Stromal cell of bone marrow (primary cell): ENCODE measurements at places on chromosomes 11 and 22.

DNA sequence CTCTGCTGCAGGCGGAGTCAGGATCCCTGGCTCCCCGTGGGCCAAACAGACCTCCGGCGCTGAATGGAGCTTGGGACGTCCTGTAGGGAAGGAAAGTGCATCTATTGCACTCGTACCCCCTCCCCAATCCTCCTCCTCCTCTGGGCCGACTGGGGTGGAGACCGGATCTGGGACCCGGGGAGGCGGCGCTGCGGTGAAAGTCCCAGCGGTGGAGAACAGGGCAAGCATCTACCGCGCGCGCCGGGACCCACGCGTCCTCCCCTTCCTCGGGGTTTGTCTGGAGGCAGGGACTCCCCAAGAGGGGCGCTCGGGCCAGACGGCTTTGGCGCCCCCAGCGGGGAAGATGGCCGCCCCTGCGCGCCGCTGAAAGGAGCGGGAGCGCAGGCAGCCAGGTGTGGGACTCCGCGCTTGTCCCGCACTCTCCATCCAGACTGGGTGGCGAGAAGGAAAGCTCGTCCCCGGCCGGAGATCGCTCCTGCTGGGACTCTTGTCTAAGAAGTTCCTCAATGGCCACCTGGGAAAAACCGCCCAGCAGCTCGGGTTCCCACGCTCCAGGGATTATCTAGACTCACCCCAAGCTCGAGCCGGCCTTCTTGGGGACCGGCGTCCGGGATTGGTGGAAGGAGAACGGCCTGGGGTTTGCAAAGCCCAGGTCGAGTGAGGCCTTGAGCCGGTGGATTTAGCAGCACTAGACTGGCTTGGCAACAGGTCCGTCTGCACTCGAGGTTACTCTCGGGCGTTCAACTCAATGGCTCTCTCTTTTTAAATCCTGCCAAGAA is 718 bp downstream of the FADS2 start:
- DNase-seq = no peak

- no peak for DNase-seq
These were observed 18.2 kb downstream of the CALCA start for GRCh38 chr11:14953904-14954303.

- peak; percentile 47 for DNase-seq
These were observed 482 bp downstream of the DDX17 start for GRCh38 chr22:38505541-38506117.

- no peak for DNase-seq
These were observed 40.7 kb downstream of the LMO1 start for GRCh38 chr11:8222820-8223512.

DNA sequence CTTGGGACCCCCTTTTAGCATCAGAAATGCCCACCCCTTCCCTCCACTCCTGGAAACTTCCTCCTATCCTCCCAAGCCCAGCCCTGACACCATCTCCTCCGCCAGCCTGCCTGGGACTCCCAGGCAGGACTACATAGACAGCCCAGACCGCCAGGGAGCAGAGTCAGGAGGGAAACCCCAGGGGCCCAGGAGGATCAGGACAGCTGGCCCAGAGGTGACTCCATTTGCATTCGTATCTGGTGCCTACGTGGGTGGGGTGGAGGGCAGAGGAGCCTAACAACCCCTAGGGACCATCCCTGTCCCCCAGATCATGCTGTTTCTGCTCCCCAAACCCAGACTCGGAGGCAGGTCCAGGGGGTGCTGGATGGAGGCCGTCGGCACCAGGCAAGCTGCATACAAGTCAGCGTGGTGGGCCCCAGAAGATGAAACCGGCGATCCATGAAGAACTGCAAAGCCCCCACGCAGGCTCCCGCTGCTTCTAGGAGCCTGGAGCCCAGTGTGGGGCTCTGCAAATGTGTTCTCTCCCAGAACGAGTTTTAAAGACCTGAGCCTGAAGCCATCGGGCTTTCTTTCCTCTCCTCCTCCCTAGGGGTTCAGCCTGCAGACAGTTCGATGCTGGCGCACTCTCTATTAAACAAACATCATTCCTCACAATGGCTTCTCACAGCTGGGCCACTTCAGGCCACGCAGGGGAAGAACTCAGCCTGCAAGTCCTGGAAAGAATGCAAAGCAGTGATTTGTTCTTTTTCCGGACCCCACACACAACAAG is 1506.8 kb downstream of the BRD1 start:
- DNase-seq = no peak

GRCh38 chr11:65492637-65493366 is 6.0 kb upstream of the MALAT1 start:
- DNase-seq = peak; percentile 88

- no peak for DNase-seq
These were observed 8.8 kb downstream of the MAJIN start for GRCh38 chr11:64963072-64963631.

DNA sequence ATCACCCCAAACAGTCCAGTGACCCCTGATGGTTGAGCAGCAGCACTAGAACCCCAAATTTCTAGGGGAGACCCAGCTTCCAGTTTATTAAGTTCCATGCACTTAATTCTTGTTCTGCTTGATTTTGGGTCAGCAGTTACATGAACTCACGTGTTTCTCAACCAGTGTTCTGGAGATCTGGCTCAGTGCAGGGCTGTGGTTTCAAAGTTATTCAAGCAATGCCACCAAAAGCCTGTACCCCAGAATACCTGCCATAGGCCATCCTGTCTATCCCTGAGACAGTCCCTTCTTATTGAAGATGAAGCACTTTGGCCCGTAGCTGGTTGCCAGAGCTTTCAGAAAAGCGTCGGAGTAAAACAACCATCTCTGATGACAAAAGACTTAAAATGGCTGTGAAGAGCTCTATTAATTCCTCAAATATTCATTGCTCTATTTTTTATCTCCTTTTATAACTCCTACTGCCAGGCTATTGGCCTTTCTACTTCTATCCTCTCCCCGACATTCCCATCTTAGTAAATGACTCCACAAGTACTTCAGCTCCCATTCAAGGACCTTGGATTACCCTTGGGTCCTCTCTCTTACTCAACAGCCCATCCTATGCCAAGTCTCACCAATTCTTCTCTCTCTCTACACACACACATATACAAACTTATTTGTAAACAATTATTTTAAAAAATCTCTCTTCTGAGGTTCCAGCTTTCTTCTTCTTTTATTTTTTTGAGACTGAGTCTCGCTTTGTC is 18.0 kb upstream of the VPREB1 start:
- DNase-seq = no peak

DNA sequence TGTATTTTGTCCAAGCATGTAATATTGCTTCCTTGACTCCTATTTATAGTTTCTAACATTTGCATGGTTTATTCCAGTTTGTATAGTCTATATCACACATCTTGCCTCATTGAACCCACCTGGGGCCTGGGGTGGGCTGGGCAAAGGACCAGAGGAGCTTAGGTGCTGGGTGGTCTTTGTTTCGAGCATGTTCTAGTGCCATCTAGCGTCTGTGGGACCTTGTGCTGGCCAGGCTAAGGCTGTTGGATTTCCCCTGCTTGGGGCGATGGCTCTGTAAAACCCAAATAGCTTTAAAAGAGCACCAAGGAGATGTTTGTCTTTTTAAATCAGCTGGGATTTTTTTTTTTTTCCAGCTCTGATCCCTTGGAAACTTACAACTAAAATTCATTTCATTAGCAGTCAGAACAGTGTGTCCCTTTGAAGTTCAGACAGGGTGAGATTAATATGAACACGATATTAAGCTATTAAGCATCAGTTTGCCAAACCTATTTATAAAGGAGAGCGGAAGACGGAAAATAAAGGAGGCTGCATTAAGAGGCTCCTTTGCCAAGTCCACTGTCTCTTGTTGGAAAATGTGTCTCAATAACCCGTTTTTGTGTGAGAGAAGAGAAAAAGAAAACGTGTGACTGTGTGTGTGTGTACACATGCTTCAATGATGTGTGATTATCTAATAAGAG is 157.4 kb downstream of the COMMD9 start:
- no peak for DNase-seq

GRCh38 chr22:47456031-47456430 is 693.6 kb downstream of the TBC1D22A start:
- no peak for DNase-seq

DNA sequence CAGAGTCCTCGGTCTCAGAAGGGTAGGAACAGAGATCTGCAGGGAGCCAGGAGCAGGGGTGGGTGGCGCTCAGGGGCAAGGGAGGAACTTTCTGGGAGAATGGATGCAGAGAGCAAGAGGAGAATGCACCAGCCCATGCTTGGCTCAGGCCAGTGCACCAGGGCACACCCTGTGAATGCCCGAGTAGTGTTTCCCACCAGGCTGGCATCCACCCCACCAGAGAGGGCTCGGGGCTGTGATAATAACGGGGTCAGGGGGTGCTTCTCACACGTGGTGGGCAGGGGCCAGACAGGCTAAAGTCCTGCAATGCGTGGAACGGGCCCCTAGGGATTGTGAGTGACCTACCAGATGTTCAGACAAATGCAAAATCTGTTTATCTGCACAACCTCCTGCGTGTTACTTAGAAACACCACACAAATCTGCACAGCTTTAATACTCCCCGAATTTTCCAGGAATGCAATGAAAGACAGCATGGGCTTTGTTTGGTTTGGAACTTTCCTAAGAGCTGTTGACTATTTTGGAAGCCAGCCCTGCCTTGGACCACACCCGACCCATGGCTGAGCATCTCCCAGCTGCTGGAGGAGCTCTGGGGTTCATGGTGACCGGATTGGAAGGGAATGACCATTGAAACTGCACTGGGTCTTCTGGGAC is 368.3 kb downstream of the SHANK2 start:
- peak; percentile 63 for DNase-seq

- no peak for DNase-seq
These were observed 9.5 kb downstream of the SDF2L1 start for GRCh38 chr22:21651521-21652009.

DNA sequence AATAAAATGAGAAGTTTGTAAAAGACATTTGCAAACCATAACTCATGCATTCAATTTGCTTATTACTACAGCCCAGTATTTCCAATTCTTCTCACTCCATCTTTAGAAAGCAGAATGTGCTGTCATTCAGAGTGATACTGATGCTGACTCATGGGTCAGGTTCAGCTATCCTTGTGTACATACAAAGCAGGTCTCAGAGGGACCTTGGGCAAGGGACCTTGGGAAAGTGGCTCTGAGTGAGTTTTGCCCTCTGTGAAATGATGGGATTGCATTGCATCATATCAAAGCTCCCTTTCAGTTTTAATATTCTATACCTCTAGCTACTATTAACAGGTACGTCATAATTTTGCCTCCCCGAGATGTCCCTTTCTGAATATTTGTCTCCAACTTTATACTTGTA is 848.7 kb downstream of the OPCML start:
- DNase-seq = no peak

DNA sequence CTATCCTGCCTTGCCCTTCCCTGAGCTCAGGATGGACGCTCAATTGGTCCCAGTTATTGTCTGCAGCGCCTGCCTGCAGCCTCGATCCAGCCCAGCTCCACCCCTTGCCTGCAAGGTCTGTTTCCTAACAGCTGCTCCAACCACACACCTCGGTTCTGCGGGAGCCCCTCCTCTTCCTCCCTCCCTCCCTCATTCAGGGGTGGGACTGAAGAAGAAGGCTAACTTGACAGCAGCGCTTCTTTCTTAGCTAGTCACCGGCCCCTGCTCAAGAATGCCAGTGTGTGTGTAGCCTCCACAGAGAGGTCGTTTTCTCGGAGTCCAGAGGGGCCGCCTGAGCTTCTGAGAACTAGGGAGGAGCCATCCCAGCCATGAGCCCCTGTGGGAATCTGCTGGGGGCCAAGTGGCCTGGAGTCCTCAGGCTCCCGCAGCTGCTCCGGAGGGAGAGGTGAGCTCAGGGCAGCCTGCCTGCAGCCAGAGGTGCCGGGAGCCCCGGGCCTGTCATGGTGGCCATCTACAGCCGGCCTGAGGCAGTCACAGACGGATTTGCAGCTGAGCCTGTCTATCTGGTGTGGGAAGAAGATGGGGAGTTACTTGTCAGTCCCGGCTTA is 36.1 kb downstream of the LIMK2 start:
- DNase-seq = peak; percentile 85

DNA sequence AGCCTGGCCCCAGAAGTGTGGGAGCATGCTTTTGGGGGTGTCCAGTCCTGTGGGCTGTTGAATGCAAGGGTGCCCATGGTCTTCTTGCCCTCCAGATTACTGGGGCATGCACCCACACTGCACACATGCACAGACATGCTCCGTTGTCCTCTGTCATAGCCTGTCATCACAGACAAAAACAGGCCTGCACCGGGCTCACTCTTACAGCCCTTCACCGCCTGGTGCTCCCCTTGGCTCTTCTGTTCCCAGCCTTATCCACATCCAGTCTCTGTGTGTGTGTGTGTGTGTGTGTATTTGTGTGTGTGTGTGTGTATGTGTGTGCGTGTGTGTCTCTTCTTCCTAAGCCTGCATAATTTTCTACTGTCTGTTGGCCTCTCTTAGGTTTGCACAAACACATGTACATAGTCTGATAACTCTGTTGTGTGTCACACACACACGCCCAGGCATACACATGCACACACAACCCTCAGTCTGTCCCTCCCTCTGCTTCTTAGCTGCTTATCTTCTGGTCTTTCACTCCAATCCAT is 23.4 kb upstream of the NECTIN1 start:
- DNase-seq = no peak

DNA sequence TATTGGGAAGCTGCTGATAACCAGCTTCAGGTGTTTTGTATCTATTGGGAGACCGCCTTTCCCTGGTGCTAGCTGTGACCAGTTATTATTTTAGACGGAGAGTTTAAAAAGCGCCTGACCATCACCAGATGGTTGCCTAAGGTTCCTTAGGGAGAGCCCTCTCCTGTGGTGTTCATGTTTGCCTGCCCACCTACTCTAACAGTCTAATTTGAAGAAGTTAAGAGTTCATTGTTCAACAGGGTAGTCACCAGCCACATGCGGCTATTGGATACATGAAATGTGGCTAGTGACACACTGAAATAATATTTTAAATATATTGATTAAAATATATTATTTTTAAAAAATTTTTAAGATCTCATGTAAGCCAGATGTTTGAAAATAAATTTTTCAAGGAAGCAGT is 71.3 kb upstream of the SLN start:
- DNase-seq = no peak

GRCh38 chr22:28962042-28962554 is 78.7 kb downstream of the ZNRF3 start:
- DNase-seq = no peak

DNA sequence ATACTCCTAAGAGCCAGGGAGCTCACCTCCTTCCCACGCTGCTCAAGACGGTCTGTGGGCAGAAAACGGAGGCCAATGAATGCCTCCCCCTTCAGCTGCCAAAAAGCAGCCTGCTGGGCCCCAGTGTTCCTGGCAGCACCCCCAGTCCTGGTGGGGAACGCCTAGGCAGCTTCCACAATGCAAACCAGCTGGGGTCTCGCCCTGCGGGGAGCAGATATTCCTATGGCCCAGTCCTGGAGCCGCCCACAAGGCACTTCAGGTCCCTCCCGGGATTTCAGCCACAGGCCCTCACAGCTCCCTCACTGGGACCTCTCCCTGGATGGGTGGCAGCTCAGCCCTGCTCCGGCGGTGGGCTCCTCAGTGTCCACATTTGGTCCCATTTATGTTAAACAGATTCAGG is 29.2 kb downstream of the A4GALT start:
- DNase-seq = no peak
